ENCODE measurements at places on chromosomes 12 and 14. TPM values are rescaled to one million over a fixed set of nuclear protein-coding genes. Genes with fewer than 3 reads are reported as not detected.

OTOGL gene
- 0.26 TPM for total RNA-seq

RAD52 gene
- total RNA-seq, result 4.2 TPM

RHOF gene
- total RNA-seq, result 2.5 TPM

PRPF40B gene
- total RNA-seq, result 1.8 TPM

CIROP gene
- total RNA-seq, result not detected

CHST11 gene
- 2.7 TPM for total RNA-seq

CSRNP2 gene
- 19.3 TPM for total RNA-seq

GPR68 gene
- total RNA-seq, result 0.90 TPM

HNF1A gene
- not detected for total RNA-seq

CBLN3 gene
- 0.13 TPM for total RNA-seq

ITFG2 gene
- total RNA-seq, result 9.0 TPM

SERPINA5 gene
- total RNA-seq, result 0.26 TPM

CALM1 gene
- 1,137 TPM for total RNA-seq

DPY19L2 gene
- 0.26 TPM for total RNA-seq

CLEC7A gene
- total RNA-seq, result 0.26 TPM

COL2A1 gene
- total RNA-seq, result not detected

GPX2 gene
- total RNA-seq, result not detected

CLEC6A gene
- total RNA-seq, result not detected

ZDHHC22 gene
- total RNA-seq, result not detected

VRTN gene
- total RNA-seq, result not detected

SLC39A5 gene
- total RNA-seq, result not detected

PRIMA1 gene
- not detected for total RNA-seq

PPFIBP1 gene
- total RNA-seq, result 732 TPM

DCN gene
- total RNA-seq, result not detected

SLCO1B1 gene
- total RNA-seq, result not detected

FAIM2 gene
- total RNA-seq, result not detected

C1QL4 gene
- total RNA-seq, result not detected

GZMB gene
- total RNA-seq, result not detected

LPAR5 gene
- total RNA-seq, result under 0.01 TPM

ADCY4 gene
- 51.2 TPM for total RNA-seq

COX8C gene
- total RNA-seq, result not detected

Measured in dermis microvascular lymphatic vessel endothelial cell (primary cell).